Right lobe of liver (tissue), 6 donors: ENCODE measurements at places on chromosomes 3 and 15.

- peaks cover 33% of the 10 kb centered on the region for H3K4me1 ChIP-seq
- no peak overlapping the region for H3K27ac ChIP-seq
- DNase-seq: no peak
- H3K4me3 ChIP-seq: no peak overlapping the region
- H3K27me3 ChIP-seq: no peaks in the 10 kb centered on the region
Observed at GRCh38 chr3:12352253-12352652, 63.4 kb downstream of the PPARG start.

- no peaks in the 10 kb centered on the region for H3K4me1 ChIP-seq
- H3K36me3 ChIP-seq: no peaks in the 10 kb centered on the region
- H3K4me3 ChIP-seq: no peak overlapping the region
- no peaks in the 10 kb centered on the region for H3K27me3 ChIP-seq
- no peak overlapping the region for H3K27ac ChIP-seq
Observed at GRCh38 chr3:30819067-30819798, 75.2 kb downstream of the GADL1 start.

DNA sequence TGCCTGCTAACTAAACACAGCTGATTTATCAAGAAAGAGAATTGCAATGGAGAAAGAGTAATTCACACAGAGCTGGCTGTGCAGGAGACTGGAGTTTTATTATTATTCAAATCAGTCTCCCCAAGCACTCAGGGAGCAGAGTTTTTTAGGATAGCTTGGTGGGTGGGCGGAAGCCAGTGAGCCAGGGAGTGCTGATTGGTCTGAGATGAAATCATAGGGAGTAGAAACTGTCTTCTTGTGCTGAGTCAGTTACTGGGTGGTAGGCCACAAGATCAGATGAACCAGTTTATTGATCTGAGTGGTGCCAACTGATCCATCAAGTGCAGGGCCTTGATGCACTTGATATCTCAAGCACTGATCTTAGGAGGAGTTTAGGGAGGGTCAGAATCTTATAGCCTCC, 891.9 kb upstream of the CADM2 start:
- H3K27me3 ChIP-seq: no peaks in the 10 kb centered on the region
- DNase-seq: no peak
- H3K4me3 ChIP-seq: no peak overlapping the region

GRCh38 chr15:85773249-85773648, 21.5 kb downstream of the KLHL25 start:
- no peak overlapping the region for H3K4me3 ChIP-seq
- H3K36me3 ChIP-seq: no peaks in the 10 kb centered on the region
- H3K27ac ChIP-seq: peak overlapping the region; percentile 83
- peaks cover 3% of the 10 kb centered on the region for H3K4me1 ChIP-seq

GRCh38 chr15:87907676-87908446, 348.7 kb downstream of the NTRK3 start:
- no peaks in the 10 kb centered on the region for H3K36me3 ChIP-seq
- DNase-seq: no peak
- no peak overlapping the region for H3K4me3 ChIP-seq
- no peak overlapping the region for H3K27ac ChIP-seq
- no peaks in the 10 kb centered on the region for H3K27me3 ChIP-seq

DNA sequence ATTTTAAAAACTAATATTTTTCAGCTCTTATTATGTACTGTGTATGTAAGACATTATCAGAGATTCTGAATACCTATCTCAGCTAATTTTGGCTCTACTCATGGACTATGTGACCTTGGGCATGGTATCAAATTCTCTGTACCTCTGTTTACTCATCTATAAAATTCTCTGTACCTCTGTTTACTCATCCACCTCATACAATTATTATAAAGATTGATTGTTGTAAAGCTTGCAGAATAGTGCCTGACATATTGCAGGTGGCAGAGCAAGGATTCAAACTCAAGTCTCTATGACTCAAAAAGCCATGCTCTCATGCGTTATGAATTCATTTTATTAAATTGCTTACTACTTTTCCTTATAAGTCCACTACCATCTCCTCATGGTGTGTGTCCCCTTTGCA, 151.9 kb upstream of the ARL6 start:
- H3K36me3 ChIP-seq: no peaks in the 10 kb centered on the region
- no peaks in the 10 kb centered on the region for H3K4me1 ChIP-seq
- H3K27me3 ChIP-seq: no peaks in the 10 kb centered on the region
- H3K4me3 ChIP-seq: no peak overlapping the region

DNA sequence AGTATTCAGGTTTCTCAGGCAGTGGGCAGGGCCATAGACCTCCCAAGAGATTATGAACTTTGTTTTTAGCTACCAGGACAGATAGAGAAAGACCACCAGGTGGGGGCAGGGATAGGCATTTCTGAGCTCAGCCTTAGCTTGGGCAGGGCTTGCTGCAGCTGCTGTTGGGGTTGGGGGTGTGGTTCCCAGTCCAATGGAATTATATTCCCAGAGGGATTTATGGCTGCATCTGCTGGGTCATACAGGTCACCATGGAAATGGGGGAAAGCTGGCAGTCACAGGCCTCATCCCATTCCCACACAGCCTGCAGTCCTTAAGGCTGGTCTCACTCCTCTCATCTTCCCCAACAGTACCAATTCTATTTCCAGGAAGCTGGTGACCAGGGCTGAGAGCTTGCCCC, 144.6 kb upstream of the ZPLD1 start:
- H3K27ac ChIP-seq: no peak overlapping the region
- no peak overlapping the region for H3K4me3 ChIP-seq

DNA sequence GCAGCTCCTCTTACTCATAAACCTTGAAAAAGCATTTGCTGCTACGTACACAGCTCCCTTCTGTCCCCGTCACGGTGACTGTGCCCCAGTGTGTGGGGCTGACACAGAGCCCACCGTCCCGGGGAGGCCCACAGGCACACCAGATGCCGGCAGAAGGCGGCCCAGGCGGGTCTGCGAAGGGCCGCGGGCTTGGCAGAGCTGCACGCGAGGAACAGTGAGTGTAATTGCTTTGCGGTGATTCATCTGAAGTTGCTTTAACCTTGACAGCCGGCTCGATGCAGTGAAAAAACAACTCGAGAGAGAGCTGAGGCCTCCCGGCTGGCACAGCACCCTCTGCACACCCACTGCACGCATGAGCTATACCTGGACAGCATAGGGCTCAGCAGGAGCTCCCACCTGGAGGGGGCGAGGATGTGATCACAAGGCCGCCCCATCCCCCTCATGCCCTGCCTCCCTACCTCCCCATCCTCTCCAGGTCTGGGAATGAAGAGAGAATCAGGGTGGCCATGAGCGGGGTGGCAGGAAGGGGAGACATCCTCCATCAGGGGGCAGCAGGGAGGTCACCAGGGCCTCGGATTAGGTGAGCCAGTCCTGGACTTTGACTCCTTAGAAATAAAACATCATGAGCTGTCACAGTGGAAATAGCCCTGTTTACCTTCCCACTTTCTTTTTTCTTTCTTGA, 172.7 kb downstream of the MEGF11 start:
- no peaks in the 10 kb centered on the region for H3K4me1 ChIP-seq
- no peak overlapping the region for H3K27ac ChIP-seq
- no peak for DNase-seq
- H3K27me3 ChIP-seq: no peaks in the 10 kb centered on the region

DNA sequence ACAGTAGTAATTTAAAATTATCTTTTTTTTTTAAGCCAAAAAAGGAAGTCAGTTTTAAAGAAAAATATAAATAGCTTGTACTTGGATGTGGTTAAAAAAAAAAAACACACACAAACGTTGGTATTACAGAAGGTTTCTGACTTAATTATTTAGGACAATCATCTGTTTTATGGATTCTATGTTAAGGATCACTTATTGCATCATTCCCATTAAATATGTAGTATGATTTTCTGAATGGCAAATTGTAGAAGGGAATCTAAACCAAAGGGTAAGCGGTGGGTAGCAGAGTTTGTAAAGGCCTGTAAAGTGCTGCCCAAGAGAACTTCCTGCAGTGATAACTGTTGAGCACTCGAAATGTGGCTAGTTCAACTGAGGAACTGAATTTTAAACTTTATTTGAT, 8.0 kb downstream of the SENP2 start:
- no peaks in the 10 kb centered on the region for H3K36me3 ChIP-seq
- H3K27me3 ChIP-seq: no peaks in the 10 kb centered on the region
- no peak for DNase-seq
- no peak overlapping the region for H3K4me3 ChIP-seq
- H3K27ac ChIP-seq: no peak overlapping the region
- H3K4me1 ChIP-seq: peaks cover 12% of the 10 kb centered on the region

DNA sequence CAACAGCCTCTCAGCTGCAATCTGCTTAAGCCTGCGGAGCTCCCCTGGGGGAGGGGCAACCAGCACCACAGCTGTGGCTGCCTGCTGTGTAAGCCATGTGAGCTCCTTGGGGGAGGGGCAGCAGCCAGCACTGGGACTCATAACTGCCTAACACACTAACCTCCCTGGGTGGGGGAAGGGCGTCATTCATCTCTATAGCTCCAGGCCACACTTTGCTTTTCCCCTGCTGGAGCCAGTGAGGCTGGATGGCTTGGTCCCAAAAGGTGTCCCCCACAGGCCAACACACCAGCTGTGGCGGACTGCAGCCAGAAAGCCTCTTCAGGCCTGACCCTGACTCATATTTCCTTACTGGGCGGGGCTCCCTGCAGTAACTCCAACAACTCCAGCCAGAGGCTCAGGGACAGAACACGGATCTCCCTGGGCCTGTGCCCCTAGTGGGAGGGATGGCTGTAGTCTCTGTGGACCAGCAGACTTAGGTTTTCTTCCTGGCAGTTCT, 129.8 kb downstream of the PPM1L start:
- no peak overlapping the region for H3K27ac ChIP-seq
- H3K27me3 ChIP-seq: no peaks in the 10 kb centered on the region
- DNase-seq: no peak
- H3K36me3 ChIP-seq: no peaks in the 10 kb centered on the region
- H3K4me3 ChIP-seq: no peak overlapping the region

DNA sequence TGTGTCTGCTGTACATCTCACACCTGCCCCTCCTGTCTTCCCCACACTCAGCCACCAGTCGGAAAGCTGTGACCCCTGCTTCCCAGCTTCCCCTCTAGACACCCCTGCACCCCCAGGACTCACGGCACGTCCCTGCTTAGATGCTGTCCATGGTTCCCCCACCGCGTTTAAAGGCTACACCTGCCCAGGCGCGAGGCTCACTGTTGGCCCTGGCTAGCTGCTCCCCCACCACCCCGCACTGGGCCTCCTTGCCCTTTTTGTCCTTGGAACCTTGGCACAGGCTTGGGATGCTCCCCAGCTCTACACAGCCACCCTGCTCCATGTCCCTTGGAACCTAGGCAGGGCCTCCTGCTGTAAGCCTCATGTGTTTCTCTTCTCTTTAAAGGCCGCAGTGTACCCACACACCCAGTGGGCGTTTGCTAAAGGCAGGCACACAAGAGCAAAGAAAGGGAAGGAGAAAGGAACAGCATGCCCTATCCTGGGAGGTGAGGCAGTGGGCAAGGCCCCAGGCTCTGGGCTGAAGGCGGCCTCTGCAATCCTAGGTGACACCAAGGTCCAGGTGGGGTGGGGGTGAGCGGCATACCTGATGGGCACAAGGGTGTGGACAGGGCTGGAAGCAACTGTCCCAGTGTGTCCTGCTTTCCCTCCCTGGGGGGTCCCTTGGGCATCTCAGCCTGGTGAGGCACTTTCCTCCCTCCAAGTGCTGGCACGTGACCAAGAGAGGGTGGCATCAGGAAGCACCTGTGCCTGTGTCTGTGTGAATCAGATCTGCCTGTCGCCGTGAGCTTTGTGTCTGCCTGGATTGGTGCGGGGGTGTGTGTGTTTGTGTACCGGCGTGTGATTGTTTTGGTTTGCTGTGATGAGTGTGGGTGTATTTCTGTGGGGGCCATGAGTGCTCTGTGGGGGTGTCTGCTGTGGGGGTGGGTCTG, 54.4 kb downstream of the TPRA1 start:
- no peaks in the 10 kb centered on the region for H3K4me1 ChIP-seq
- no peak for DNase-seq
- H3K27me3 ChIP-seq: no peaks in the 10 kb centered on the region
- H3K27ac ChIP-seq: no peak overlapping the region
- H3K4me3 ChIP-seq: no peak overlapping the region

GRCh38 chr15:71120428-71120944, 5.2 kb downstream of the THSD4 start:
- peaks cover 4% of the 10 kb centered on the region for H3K4me1 ChIP-seq
- DNase-seq: no peak
- H3K4me3 ChIP-seq: no peak overlapping the region
- H3K36me3 ChIP-seq: no peaks in the 10 kb centered on the region

GRCh38 chr3:125145751-125146475, 66.6 kb downstream of the SLC12A8 start:
- H3K27ac ChIP-seq: peak overlapping the region; percentile 56
- H3K4me1 ChIP-seq: no peaks in the 10 kb centered on the region
- no peak overlapping the region for H3K4me3 ChIP-seq
- no peaks in the 10 kb centered on the region for H3K27me3 ChIP-seq
- H3K36me3 ChIP-seq: no peaks in the 10 kb centered on the region

- no peaks in the 10 kb centered on the region for H3K36me3 ChIP-seq
- H3K4me3 ChIP-seq: no peak overlapping the region
- no peaks in the 10 kb centered on the region for H3K27me3 ChIP-seq
- no peak overlapping the region for H3K27ac ChIP-seq
Observed at GRCh38 chr15:67505675-67506572, 15.0 kb upstream of the C15orf61 start.

GRCh38 chr3:52859686-52860423, 25.0 kb upstream of the MUSTN1 start:
- H3K27ac ChIP-seq: no peak overlapping the region
- no peaks in the 10 kb centered on the region for H3K4me1 ChIP-seq
- H3K36me3 ChIP-seq: no peaks in the 10 kb centered on the region

DNA sequence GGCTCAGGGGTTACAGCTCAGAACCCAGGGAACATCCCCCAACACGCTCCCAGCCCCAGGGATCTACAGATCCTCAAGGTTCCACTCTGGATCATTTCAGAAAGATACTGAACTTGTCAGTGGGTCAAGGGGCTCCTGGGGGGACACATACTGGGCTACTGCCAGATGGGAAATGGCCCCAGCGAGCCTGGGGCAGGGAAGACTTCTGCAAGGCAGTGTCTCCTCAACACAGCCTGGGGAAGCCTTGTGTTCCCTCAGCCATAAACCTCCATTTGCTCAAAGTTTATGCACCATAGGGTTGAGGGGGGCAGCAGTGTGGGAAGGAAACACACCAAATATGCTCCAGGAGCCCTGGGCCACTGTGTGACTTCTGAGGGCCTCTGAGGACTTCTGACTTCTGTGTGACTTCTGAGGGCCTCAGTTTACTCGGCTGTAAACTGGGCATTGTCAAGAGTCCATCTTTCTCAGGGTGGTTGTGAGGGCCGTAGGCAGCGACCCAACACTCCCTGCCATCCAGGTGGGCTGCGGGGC, 58.4 kb downstream of the IQSEC1 start:
- H3K4me1 ChIP-seq: no peaks in the 10 kb centered on the region
- peak overlapping the region; percentile 81 for H3K27ac ChIP-seq
- peak; percentile 48 for DNase-seq
- H3K4me3 ChIP-seq: no peak overlapping the region

- no peaks in the 10 kb centered on the region for H3K36me3 ChIP-seq
- H3K4me3 ChIP-seq: no peak overlapping the region
- H3K4me1 ChIP-seq: peaks cover 43% of the 10 kb centered on the region
- H3K27me3 ChIP-seq: no peaks in the 10 kb centered on the region
- no peak for DNase-seq
Observed at GRCh38 chr15:42408178-42408577, 48.9 kb downstream of the CAPN3 start.

DNA sequence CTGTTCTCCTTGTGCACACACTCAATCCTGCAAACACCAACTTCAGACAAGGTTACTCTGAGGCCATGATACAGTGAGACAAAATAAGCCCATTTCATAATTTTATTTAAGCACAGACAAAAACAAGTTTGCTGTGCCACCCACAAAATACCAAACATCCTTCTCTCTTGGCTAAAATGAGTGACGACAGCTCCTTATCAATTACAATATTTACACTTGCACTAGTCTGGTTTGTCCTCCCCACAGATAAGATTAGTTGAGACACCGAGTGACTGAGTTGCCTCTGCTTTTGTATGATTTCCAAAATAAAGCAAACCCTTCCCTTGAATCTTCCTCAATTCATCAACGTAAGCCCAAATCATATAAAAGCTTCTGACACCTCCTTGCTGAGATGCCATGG, 233.5 kb upstream of the ATP10A start:
- H3K27me3 ChIP-seq: no peaks in the 10 kb centered on the region
- no peak overlapping the region for H3K4me3 ChIP-seq
- no peaks in the 10 kb centered on the region for H3K4me1 ChIP-seq
- no peak overlapping the region for H3K27ac ChIP-seq
